Neural crest cell (in vitro differentiated cells): ENCODE measurements at places on chromosomes 5 and 9.

DNA sequence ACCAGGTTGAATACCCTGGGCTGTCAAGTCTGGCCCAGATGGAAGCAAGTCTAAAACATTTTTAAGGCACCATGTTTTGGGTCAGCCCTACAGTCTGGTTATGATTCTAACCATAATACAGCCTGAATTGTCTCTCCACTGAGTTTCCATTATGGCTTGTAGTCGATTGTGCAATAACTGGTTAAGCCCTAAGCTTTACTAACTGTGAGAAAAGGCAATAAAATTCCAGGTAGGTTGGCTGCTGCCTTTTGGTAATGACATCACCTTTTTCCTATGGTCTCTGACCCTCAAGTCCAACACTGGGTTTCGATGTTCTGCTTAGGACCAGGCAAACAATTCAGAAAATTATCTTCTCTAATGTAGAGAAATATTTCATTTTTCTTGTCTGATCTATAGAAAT is 243.3 kb downstream of the ACTL7B start:
- DNase-seq: no peak

- no peak for DNase-seq
Observed at GRCh38 chr9:84556556-84556955, 113.0 kb upstream of the NTRK2 start.

GRCh38 chr9:101333490-101333889 is 51.3 kb downstream of the BAAT start:
- DNase-seq: no peak

DNA sequence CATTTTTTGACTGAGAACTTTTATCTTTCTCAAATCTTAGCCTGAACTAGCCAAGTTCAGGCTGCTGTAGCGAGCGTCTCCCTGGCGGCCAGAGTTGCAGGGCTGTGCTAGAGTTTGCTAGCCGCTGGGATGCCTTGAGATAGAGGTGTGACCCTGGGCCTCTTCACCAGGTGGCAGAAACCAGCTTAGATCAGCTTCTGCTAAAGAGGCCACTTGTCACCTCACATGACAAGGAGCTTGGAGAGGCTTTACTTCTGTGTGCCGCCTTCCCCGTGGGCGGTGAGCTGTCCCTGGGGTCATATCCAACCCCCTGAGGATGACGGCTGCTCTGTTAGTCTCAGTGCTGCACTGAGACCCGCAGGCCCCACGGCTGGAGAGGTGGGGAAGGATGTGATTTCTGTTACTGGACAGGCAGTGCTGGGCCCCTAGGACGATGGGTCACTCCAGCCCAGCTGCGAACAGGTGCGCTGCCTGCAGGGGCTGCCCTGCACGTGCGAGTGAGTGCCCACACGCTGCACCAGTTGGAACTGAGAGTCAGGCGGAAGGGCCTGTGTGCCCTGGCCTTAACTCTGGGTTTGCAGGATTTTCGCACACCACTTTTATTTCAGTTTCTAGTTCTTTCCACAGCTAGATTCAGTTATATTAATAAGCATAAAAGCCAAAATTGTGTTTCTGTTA is 63.8 kb downstream of the EHMT1 start:
- DNase-seq: no peak

GRCh38 chr5:91076138-91076537 is 307.0 kb downstream of the ARRDC3 start:
- no peak for DNase-seq

GRCh38 chr5:16229357-16229940 is 49.9 kb upstream of the MARCHF11 start:
- DNase-seq: no peak

GRCh38 chr5:146003852-146004251 is 67.5 kb downstream of the SH3RF2 start:
- DNase-seq: no peak

GRCh38 chr5:180077594-180078284 is 6.2 kb upstream of the RNF130 start:
- DNase-seq: no peak

DNA sequence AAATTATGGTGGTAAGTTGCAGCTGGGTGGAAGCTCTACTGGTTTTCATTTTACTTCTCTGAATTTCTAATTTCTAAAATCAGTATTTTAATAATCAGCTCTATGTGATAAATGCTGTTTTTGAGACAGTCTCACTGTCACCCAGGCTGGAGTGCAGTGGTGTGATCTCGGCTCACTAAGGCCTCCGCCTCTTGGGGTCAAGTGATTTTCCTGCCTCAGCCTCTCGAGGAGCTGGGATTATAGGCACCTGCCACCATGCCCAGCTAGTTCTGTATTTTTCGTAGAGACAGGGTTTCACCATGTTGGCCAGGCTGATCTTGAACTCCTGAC is 1.5 kb upstream of the RALGDS start:
- no peak for DNase-seq

- no peak for DNase-seq
Observed at GRCh38 chr9:77305622-77306400, 128.5 kb downstream of the VPS13A start.

- DNase-seq: no peak
Observed at GRCh38 chr5:127423173-127423798, 94.2 kb upstream of the PRRC1 start.

DNA sequence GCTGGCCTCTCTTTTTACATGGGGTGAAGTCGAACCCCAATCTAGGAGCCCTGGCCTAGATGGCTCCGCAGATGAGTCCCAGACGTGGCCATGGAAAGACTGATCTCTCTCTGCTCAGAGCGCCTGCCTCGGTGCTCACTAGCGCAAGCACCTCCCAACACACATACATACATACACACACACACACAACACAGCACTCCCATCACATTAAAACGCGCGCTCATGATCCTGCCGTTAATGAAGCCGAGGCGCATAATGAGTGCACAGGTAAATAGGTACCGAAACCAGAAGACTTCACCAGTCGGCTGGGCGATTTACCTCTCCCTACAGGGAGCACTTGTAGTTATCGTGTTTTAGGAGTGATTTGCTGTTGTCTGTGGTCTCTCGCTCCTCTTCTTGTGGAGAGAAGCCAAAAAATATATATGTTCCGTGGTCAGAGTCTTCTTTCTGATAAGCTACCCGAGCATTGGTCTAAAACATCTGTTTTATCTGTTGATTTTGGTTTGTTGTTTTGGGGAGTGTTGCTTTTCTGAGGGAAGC is 207.7 kb downstream of the MEF2C start:
- no peak for DNase-seq

DNA sequence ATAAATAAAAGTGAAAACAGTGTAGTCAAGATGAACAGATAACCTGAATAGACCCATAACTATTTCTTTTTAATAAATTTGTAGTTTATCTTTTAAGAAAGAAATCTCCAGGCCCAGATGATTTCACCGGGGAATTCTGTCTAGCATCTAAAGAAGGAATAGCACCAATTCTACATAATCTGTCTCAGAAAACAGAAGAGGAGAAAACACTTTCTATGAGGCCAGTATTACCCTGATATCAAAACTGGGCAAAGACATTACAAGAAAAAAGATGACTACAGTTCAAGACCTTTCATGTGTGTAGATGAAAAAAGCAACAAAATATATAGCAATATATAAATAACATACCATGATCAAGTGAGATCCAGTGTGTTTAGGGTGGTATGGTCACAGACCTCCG is 31.4 kb downstream of the TTC23L start:
- no peak for DNase-seq

- no peak for DNase-seq
Observed at GRCh38 chr5:150139334-150139733, 16.3 kb downstream of the PDGFRB start.

DNA sequence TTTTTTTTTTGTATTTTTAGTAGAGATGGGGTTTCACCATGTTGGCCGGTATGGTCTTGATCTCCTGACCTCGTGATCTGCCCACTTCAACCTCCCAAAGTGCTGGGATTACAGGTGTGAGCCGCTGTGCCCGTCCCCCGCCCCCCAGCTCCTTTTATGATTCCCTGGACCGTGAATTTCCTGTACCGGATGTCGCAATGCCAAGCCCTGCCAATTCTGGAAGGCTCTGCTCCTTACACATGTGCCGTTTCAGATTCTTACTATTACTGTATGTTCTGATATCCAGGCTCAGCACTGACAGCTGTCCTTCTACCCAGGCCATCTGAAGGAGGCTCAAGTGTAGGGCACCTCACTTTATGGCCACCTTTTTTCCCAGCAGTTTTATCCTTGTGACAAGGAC is 100.1 kb downstream of the PLCXD3 start:
- DNase-seq: no peak

- no peak for DNase-seq
Observed at GRCh38 chr5:59479086-59479485, 414.4 kb downstream of the PDE4D start.

DNA sequence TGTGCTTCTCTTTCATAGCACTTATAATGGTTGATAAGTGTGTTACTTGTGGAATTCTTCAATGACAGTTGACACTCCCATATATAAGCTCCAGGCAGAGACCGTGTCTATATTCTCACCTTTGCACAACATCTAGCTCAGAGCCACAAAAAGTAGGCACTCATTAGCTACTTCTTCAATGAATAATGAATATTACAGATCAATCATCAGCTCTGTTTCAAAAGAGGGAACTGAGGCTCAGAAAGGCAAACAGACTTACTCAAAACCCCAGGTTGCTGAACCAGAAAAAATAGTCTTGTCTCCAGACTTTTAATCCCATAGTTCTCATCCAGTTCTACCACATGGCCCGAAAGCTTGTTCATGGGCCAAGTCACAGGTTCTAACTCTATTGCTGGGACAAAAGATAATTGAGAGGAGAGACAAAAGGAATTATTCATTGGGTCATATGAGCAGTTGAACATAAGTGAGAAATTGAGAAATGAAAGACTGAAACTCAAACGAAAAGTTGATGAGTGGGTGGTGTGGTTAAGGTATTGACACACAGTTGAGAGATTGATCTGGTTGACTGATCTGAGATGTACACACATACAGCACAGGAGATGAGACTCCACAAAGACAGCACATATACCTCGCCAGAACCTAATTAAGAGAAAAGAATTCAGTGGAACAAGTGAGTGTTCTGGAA is 381.6 kb downstream of the EFNA5 start:
- DNase-seq: no peak

GRCh38 chr9:22049411-22049810 is 40.3 kb upstream of the CDKN2B start:
- no peak for DNase-seq

DNA sequence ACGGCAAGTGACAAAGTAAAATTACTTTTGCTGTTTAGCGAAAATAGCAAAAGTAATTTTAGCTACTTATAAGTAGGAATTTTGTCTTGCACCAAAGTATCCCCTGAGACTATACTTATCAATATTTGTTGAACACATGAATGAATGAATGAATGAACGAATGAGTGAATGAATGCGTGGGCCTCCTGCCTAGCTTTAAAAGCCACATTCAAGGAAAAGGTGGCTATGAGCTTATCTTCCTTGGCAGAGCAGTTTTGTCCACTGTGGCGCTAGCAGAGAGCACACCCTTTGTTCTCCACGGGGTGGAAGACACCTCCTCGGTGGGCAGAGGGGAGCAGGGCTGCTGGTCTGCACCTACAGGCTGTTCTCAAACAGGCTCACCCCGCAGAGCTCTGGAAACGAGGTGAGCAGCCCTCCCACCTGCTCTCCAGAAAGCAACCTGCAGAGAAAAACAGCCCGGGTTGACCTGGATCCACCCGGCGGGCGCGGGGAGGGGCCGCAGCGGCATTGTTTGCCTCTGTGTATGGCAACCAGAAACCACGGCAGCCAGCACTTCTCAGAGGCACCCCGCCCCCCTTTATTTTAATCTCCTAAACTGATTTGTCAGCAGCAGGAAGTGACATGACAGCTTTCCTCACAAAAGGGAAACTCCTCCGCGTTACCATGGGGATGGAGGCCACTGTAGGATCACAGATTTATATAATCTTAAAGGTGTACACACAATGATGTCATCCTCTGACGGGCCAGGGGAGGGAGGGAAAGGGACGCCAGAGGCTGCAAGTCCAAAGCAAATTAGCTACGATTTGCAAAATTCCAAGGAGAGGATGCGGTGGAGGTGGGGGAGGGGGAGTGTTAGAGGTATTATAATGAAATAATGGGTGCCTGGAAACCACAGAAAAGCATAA is 5.9 kb downstream of the DUSP1 start:
- DNase-seq: peak; percentile 75

DNA sequence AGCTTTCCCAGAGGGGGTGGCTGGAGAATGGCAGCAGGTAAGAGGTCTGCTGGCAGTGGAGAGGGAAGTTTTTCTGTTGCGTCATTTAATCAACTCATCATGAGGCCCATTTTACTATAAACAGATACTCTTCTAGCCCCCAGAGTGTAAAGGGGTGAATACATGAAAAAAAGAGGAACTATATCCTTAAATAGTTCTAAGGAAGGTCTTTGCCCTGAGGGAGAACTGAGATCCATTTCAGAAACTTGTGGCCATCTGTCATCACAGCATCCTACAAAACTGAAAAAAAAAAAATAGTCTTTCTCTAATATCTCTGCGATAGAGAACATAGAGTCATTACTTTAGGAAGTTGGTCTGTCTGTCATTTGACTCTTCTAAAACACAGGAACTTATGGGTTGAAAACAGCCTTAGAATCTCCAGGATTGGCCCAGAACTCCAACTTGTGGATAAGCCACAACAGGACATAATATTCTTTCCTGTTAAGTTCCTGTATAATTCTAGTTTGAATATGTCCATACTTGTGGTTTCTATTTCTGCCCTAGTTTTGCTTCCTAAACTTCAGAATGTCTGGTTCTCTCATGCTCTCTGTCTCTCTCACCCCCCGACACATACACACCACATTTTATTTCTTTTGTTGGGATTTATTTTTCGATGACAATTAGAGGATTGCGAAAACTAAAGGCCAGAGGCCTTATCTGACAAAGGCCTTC is 238.5 kb upstream of the PIK3R1 start:
- no peak for DNase-seq

DNA sequence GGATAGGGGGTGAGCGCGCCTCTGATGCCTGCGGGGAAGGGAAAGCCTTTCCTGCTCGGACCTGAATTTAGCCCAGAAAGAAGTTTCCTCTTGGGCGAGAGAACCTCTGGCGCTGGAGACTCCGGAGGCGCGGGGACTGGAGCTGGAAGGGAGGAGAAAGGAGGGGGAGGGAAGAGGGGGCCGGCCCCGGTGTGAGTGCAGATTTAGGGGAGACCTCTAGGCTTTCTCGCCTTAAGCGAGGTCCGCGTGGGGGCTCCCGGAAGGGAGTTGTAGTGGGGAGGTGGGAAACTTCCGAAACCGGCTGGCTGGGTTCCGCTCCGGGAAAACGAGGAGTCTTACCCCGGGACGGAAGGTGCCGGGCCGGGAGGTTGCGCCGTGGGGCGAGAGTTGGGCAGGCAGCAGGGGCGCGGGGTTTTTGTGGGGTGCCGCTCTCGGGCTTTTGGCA is 1.3 kb downstream of the PCSK5 start:
- peak; percentile 5 for DNase-seq

GRCh38 chr9:33677961-33678360 is 117.4 kb upstream of the PRSS3 start:
- DNase-seq: no peak

DNA sequence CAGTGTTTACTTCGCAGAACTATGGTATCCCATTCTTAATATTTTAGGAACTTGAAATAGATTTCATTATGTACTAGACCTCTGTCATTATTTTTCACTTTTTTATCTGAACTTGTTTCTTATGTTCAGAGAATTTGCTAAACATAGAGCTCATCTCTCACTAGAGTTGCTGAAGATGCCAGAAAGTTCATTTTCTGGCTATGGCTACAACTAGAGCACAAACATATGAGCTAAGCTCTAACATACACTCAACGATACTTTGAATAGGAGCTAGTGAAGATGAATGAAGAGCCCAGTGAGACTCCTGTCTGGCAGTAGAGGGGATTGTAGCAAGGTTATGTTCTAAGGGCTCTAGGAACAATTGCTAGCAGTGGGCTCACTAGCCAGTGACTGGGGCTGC is 582.2 kb downstream of the KIF4B start:
- no peak for DNase-seq
